ENCODE measurements at places on chromosomes 5 and 9.
A peak's percentile ranks its signal among the peaks of the same experiment; 100 is the strongest.

GRCh38 chr5:158485604-158486081, 614.1 kb downstream of the EBF1 start:
- no peak for DNase-seq

- no peak for DNase-seq
These were observed 17.7 kb downstream of the BRD8 start for GRCh38 chr5:138160706-138161105.

- no peak for DNase-seq
These were observed 278.3 kb downstream of the NR2F1-AS1 start for GRCh38 chr5:93302711-93303110.

DNA sequence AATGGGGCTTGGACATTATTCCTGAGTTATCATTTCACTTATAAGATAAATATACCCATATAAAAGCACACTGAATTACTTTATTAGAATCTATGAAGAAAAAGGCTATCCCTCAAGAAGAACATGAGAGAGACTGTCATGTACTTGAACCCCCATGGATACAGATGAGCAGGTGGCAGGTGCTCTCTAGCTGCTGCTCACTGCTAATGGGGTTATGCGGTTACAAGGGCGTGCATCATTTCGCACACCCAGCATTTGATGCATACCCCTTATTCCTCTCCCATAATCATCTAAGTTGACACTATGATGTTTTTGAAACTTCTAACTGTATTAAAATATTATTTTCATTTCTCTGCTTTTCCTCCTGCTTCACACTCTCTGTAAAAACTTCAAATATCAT, 16.4 kb downstream of the ITK start:
- no peak for DNase-seq

GRCh38 chr5:111627862-111628261, 115.5 kb upstream of the STARD4 start:
- no peak for DNase-seq

DNA sequence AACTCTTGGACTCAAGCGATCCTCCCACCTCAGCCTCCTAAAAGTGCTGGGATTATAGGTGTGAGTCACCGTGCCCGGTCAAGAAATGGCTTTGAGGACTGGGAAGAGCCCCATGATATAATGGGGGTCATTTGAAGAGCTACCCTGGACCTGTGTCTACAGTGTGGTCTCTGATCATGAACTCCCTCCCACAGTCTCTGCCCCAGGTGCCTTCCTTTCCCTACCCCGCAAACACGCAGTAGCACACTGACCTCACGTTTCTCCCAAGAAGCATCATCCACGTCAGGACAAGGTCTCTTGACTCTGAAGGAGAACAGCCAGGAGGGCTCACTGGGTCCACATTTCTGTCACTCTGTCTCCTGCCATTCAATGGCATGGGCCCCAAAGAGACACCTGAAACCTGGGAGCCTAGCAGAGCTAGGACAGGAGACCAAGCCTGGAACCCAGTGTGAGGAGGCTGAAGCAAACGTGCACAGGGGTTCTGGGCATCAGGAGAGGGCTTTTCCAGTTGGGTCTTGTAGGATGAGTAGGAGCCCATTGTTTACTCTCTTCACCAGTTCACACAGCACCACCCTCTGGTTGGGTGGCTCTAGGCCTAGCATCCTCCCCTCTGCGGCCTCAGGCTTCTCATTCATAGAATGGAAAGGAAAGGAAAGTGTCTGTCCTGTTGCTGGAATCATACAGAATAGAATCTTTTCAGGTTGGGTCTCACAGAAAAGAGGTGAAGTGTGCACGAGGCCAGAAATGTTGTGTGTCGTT, 23.0 kb downstream of the PRRX2 start:
- no peak for DNase-seq

- DNase-seq: peak; percentile 84
These were observed 210.2 kb upstream of the ACTBL2 start for GRCh38 chr5:57692582-57693487.

GRCh38 chr9:108673386-108673785, 182.4 kb downstream of the ACTL7B start:
- DNase-seq: no peak

DNA sequence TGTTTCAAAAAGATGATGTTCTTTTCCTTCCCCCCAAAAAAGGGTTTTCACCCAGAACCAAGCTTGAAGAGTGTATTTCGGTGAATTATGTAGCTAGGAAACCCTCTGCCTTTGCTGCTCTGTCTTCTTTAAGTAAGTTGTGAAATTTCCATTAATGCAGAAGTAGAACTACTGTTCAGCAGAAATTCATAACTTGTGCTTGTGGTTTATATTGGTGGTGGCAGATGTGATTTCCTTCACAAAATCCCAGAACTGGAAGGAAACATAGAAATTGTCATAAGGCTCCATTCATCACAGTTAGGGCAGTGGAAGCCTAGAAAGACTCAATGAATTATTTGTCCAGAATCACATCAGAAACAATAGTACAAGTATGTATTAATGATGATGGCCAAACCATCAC, 42.1 kb upstream of the DAB2 start:
- no peak for DNase-seq

DNA sequence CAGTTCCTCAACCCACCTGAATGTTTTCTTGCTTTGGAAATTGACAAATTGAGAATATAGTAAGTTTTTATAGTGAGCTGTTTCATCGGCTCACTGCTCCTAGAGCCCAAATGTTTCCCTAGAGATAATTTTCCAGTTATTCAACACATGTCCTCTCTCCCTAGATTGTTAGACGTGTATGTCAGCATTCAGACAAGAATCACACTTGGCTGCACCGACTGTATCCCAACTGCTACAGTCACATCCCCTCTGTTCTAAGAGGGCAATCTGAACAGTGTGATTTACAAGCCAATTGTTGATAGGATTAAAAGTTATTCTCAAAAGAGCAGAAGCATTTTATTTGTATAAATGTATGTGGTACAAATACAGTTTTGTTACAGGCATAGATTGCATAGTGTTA, 93.9 kb downstream of the MAMDC2 start:
- DNase-seq: no peak

GRCh38 chr5:38874948-38875456, 29.2 kb downstream of the OSMR start:
- DNase-seq: no peak

DNA sequence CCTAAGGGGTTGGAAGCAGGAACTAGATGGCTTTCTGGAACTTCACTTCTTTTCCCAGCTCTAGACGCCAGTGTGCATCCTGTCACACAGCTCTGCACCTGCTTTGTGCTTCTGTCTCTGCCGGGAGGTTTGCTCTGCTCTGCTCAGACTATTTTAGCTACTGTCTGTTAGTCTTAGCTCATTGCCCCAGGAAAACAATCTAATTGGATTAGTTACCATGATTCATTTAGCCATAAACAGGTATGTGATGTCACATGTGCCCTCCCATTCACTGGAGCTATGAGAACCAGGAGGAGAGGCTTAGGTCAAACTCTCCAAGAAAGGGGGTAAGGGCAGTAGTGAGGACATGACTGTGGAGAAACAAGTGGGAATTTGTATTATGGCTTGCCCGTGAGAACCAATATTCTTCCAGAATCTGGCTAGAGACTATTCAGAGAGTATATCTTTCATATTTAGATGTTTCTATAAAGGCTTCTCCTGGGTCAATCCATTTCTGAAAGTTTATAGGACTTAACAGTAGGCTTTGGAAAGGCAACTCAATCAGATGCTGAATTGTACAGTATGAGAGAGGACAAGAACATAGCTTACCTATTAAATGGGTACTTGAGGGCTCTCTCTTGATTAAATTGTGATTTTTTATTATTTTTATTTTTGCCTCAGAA, 22.4 kb upstream of the NREP start:
- DNase-seq: no peak

GRCh38 chr5:130974021-130974683, 190.9 kb downstream of the HINT1 start:
- no peak for DNase-seq

DNA sequence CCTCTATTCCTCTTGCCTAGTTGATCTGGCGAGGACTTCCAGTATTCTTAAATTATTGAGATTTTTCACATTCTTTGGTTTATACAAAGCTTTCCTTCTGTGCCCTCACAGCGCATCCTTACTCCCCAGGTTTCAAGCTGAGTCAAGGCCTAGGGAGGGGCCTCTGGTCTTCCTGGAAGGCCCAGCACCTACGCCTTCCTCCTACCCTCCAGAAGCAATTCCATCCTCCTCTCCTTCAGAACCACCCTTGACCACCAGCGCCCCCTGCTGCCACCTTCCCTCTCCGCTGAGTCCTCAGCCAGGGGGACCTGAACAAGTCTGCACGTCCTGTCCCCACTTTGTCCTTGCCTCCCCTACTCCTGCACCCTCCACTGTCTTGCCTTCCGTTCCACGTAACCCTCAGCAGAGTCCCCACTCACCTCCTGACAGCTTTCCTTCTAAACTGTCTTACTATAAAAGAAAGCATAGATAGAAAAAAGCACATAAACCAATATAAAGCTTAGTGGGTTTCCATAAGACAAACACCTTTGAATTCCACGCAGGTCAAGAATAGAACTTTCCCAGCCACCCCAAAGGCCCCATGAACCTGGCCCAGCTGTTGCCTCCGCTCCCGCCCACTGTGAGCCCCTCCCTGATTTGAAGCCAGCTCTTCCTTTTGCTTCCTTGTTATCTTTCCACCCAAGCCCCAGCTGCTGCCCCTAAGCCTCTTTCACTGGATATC, 63.0 kb upstream of the CTSL start:
- peak; percentile 29 for DNase-seq

DNA sequence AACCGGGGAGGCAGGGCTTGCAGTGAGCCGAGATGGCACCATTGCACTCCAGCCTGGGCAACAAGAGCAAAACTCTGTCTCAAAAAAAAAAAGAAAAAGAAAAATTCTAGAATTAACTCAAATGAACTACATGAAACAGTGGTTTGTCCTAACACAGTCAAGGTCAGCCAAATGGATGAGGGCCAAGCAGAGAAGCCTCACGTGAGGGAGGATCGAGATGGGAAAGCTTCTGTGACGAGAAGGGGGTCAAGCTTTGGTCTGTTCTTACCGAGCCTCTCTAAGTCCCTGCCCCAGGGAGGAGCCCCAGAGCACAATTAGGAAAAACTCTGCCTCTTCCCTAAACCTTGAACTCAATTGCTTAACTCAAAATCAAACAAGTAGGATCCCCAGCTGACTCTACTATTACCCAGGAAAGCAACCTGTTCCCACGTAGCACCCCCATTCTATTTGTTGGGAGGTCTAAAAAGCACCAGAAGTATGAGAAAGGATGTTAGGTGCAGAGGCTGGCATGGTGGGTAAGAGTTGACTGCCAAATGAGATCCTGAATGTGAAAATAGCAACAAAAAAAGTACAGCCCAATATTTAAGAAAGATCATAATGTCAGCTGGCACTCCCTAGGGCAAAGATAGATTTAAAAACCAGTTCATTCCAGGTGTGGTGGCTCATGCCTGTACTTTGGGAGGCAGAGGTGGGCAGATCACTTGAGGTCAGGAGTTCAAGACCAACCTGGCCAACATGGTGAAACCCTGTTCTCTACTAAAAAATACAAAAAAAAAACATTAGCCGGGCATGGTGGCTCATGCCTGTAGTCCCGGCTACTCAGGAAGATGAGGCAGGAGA, 7.2 kb downstream of the ALDH7A1 start:
- DNase-seq: no peak

DNA sequence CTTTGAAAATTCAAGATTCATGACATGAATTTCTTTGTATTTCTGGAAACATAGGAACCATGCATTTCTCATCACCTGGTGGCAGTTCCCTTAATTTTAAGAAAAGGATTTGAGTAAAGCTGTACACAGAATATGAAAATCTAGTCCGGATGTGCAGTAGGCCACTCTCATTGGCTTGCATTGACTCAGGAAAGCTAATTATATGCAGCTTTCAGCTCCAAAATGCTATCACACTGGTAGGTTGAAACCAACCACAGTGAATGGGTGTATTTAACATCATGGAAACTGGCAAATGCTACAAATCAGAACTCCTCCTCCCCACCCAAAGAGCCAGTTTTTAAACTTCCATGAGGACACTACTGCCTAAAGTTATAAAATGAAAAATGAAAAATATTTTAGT, 161.6 kb upstream of the FBXL17 start:
- no peak for DNase-seq

DNA sequence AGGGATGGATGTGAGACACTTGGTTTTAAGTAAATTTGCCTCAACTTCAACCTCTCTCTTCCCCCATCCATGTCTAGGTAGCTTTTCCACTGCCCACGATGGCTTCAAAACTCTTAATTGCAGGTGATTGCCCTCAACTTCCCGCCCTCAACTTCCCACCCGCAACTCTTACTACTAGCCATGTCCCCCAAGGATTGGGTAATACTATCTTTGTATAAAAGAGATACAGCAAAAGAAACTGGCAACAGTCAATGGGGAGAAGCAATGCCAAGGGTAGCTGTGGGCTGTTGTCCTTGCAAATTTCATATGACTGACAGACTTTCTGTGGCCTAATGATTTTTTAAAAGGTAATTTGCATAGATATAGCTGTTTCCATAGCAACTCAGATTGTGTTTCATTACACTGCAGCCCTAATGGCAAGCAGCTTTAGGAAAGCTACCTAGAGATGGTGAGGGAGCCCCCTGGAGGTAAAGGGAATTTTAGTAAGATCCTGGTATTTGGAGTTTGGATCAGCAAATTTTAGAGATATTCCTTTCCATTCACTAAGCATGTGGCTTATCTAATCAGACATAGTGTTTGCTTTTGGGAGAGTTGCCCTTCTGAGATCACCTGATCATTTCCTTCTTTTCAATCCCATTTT, 421.5 kb upstream of the DAP start:
- DNase-seq: no peak

DNA sequence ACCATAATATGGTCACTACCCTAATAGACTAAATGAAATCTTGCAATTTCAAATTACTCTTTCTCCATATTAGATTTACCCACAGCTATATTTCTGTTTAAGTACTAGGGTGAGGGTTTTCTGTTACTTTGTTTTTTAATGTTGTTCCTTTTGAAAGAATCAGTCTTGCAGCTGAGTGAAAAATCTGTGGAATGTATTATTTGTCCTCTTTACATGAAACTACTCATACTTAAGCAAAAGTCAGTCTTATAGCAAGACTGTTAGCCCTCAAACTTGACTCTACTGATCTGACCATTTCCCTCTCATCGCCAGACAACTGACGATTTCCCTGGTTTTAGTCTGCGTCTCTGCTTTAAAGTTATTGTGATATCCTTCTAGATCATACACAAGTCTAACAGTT, 84.0 kb downstream of the PIK3R1 start:
- DNase-seq: no peak

GRCh38 chr9:4615251-4615650, 46.8 kb upstream of the PLPP6 start:
- DNase-seq: no peak

GRCh38 chr9:126615245-126615790, 1.6 kb downstream of the LMX1B start:
- no peak for DNase-seq

DNA sequence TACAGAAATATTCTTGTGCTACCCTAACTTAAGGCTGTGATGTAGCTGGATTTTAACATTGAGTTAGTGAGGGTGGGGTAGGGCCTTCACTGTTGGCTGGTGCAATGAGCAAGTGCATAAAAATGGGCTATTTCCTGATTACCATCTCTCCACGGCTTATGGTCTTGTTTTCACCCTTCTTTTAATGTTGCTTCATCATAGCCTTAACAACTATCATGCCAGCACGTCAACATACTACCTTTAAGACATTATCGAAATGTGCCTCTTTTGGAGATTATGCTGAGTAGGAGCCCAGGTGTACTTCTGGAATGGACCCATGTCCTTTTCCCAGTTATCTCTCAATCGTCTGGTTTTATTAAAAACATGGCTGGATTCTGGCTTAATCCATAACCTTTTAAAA, 350.9 kb upstream of the ACTBL2 start:
- DNase-seq: no peak

Data from glomerular endothelial cell (primary cell).